AG04450 (cell line): ENCODE measurements at places on chromosomes 11 and 22. TPM values are rescaled to one million over a fixed set of nuclear protein-coding genes. Genes with fewer than 3 reads are reported as not detected.
A peak's percentile ranks its signal among the peaks of the same experiment; 100 is the strongest.

The TRIM29 gene
- polyA plus RNA-seq: 0.07 TPM in 1 of 2 replicates, not detected in the other

GRCh38 chr11:64875369-64876228 lies 2.8 kb downstream of the EHD1 start:
- DNase-seq: no peak

- DNase-seq: no peak
These were observed 179.2 kb upstream of the ZBED5 start for GRCh38 chr11:11036848-11037732.

GRCh38 chr11:31922450-31922849 lies 111.3 kb upstream of the PAX6 start:
- no peak for DNase-seq

DNA sequence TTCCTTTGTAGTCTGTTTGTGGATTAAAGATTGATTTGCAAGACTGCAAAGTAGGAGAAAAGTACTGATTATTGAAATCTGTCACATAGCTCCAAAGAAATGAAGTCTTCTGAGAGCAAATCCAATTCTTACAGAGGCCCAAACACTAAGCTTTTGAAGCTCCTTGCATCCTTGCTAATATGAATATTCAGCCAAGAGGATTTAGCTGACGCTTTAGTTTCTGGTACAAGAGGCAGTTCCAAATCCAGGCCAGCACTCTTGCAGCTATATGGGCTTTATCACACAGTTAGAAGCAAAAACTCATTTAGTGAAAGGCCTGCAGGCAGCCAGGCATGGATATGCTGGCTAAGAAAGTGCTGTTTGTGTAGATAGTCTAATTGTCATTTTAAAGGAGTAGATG lies 12.7 kb downstream of the PAAF1 start:
- DNase-seq: no peak

DNA sequence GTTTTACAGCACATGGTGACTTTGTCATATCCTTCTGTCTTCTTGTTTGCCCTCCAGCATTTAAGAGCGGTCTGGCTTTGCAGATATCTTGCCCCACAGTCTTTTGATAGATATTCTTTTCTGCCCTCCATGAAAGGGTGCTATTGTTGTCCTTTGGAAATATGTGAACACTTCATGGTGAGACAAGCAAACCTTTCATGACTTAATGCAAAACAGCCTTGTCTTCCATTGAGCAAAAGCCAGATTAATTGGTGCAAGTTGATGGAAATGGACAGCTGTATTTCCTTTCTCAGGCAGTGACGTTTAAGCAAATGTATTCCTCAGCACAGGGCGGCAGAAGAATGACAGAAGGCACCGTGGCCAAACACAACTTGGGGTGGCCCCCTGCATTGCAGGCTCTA lies 4.4 kb downstream of the DCPS start:
- no peak for DNase-seq

DNA sequence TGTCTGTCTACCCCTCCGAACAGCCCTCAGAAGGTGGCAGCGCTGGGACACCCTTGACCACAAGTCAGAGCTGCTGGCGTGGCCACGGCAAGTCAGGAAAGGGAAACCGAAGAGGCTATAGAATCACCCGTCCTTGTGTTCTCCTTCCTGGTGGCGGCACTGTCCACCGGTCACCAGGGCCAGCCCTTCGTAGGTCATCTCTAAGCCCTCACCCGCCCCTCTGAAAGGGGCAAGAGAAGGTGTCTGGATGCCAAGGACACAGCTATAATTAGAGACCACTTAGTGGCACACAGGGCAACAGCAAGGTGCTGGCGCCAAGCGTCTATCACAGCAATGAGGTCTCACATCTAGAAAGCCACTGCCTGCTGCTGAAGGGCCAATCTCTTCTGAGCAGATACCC lies 320.9 kb downstream of the SHANK2 start:
- no peak for DNase-seq

The DGCR2 gene
- polyA plus RNA-seq: 23.0 and 33.9 TPM in 2 replicates

The GPR83 gene
- polyA plus RNA-seq: 0.02 and 0.04 TPM in 2 replicates

- no peak for DNase-seq
These were observed 4.1 kb upstream of the TBX1 start for GRCh38 chr22:19756288-19757128.

The BBOX1 gene
- polyA plus RNA-seq: 0.06 and 0.07 TPM in 2 replicates

GRCh38 chr22:50313021-50313420 lies 5.6 kb upstream of the PLXNB2 start:
- DNase-seq: no peak

DNA sequence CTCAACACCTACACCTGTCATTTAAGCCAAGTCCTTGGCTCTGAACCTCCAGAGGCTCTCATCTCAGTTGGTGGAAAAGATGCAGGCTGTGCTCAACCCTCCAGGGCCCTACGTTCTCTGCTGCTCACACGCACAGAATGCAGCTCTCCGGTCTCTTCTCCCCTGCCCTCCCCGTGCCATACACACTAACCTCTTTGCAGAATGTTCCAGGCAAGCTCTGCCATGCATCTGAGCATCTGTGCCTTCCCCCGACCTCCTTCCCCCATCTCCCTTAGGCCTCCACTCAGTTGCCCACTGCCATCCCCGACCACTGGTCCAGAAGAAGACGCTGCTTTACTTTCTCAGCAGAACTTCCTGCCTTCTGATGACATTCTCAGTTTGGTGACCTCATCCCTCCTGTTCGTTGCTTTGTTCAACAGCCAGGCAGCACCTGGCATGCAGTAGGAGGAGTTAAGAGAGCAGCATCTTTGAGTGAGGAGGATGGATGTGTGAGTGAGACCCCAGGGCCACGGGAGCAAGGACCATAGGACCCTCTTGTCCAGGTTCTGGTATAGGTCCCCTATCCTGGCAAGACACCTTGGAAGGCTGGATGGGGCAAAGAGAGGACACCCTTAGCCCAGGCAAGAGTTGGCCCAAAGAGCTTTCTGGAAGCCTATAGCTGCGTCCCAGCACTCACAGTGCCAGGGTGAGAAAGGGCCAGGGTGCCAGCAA lies 598.0 kb downstream of the BRD1 start:
- DNase-seq: no peak

GRCh38 chr11:7617032-7617431 lies 56.3 kb downstream of the CYB5R2 start:
- DNase-seq: no peak

GRCh38 chr11:92495107-92495793 lies 270.6 kb downstream of the FAT3 start:
- no peak for DNase-seq

The CCDC134 gene
- polyA plus RNA-seq: 2.6 and 3.5 TPM in 2 replicates

- no peak for DNase-seq
These were observed 20.9 kb downstream of the INCENP start for GRCh38 chr11:62144641-62145255.

- DNase-seq: peak; percentile 7
These were observed 1.0 kb upstream of the ZNF143 start for GRCh38 chr11:9459667-9460321.

The PGA4 gene
- polyA plus RNA-seq: 0.82 and 1.1 TPM in 2 replicates

DNA sequence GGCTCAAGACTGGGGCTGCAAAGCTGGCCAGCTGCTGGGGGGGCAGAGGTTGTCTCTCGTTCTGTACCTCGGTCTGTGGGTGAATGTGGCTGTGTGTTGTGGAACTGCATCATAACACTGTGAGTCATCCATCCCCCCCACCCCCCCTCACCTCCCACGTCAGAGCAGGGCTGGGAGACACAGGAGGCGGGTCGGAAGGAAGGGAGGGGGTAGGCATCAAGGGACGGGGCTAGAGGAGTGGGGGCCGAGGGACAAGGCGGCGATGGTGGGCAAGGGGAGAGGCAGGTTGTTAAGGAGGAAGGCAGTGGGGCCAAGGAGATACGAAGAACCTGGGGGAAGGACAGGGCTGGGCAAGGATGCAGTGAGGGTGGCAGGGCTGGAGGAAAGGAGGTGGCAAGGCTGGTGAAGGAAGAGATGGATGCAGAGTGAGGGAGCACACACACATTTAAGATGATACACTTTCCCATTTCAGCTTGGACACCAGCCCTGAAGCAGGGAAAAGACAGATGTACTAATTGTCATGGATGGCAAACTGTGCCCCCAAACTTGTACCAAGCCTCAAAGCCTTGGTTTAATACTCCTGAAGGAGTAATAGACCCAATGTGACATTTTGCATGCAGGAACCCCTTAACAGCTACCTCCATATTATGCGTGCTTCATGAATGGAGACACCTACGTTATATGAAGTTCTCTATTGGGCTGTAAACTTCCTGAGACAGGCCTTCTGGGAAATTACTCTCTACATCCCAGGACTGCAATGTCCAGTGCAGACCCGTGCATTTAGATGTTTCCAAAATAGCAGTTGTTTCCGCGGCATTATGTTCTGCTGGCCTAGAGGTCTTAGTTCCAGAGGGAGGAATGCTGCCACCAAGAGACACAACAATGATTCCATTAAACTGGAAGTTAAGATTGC lies at the start of gene YPEL4:
Gene YPEL4, minus strand, starts transcription at position 87 of the 913 bp plus-strand sequence. CDS start 2,805 bp downstream, outside the sequence.
- DNase-seq: peak; percentile 50

The RAB36 gene
- 2.6 and 3.5 TPM in 2 replicates for polyA plus RNA-seq

GRCh38 chr22:45238076-45238956 lies 2.4 kb downstream of the KIAA0930 start:
- DNase-seq: no peak

DNA sequence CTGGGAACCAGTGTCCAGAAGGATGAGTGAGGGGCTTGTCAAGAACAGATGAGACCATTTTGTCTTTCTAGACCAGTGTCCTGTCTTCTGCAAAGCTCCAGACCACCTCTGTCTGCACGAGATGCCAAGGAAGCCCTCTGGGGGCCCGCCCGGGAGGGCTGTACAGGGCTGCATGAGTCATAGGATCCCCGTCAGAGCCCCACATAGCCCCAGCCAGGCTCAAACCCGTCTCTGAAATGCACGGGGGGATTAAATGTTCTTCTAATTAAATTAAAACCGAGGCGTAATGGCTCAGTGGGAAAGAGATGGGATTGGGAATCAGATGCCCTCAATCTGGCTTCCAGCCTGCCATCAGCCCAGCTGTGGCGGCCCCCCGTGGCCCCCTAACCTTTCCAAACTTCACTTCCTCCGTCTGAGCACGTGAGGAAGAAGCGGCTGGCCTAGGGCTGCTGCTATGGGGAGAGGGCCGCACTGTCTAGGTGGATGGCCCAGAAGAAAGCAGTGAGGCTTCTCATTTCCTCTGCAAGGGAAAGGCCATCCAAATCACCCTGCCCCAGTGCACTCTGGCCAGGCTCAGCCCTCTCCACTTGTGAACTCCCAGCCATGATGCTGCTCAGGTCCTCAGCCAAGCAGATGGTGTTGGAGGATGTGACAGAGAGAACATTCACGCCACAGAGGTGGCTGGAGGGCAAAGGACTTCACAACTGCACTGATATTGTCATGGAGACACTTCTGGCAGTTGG lies 32.8 kb downstream of the KCNQ1OT1 start:
- DNase-seq: no peak

DNA sequence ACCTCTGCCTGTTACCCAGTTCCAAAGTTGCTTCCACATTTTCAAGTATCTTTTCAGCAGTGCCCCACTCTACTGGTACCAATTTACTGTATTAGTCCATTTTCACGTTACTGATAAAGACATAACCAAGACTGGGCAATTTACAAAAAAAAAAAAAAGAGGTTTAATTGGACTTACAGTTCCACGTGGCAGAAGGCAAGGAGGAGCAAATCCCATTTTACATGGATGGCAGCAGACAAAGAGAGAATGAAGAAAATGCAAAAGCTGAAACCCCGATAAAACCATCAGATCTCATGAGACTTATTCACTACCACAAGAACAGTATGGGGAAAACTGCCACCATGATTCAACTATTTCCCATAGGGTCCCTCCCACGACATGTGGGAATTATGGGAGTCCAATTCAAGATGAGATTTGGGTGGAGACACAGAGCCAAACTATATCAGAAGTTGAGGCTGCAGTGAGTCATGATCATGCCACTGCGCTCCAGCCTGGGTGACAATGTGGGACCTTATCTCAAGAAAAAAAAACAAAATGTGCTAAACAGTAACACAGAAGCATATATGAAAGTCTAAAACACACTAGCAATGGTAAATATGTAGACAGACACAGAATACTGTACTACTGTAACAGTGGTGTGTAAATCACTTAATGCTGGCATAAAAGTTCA lies 190.3 kb upstream of the ZC3H12C start:
- no peak for DNase-seq

DNA sequence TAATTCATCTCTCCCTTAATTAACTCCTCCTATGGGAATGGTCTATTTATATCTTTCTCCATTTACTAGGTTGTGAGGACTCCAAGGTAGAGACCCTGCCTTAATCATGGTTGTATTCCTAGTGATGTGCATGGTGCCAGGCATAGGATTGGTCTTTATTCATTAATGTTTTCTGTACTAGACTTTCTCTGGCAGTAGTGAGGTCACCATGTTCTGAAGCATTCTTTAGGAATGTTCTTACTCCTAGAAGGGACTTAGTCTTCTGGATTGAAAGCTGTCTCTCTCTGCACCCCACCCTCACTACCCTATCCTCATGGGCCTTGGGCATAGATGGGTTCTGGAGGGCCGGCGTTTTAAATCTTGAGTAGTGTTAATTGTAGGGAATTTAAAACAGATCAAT lies 10.6 kb upstream of the INSC start:
- DNase-seq: no peak

The DDIAS gene
- 1.5 and 2.9 TPM in 2 replicates for polyA plus RNA-seq

GRCh38 chr22:19855504-19856409 lies 1.1 kb upstream of the GNB1L start:
- DNase-seq: no peak

The LYVE1 gene
- polyA plus RNA-seq: 0.10 and 0.19 TPM in 2 replicates

- DNase-seq: no peak
These were observed 92.8 kb upstream of the NARS2 start for GRCh38 chr11:78667461-78667860.

The DRICH1 gene
- 0.09 and 0.17 TPM in 2 replicates for polyA plus RNA-seq

GRCh38 chr11:120690406-120690805 lies 178.9 kb downstream of the GRIK4 start:
- no peak for DNase-seq

GRCh38 chr11:72123117-72123653 lies 10.7 kb upstream of the ANAPC15 start:
- DNase-seq: no peak

- DNase-seq: no peak
These were observed 93.1 kb upstream of the HORMAD2 start for GRCh38 chr22:29987137-29987536.

The MS4A3 gene
- not detected in 2 replicates for polyA plus RNA-seq

The SORL1 gene
- 5.4 and 5.5 TPM in 2 replicates for polyA plus RNA-seq

The PATE2 gene
- polyA plus RNA-seq: not detected in 2 replicates

- no peak for DNase-seq
These were observed 73.1 kb upstream of the GDPD4 start for GRCh38 chr11:77374611-77375031.

The OR52A1 gene
- polyA plus RNA-seq: not detected in 2 replicates

- no peak for DNase-seq
These were observed 42.0 kb upstream of the TTC36 start for GRCh38 chr11:118485273-118485672.

DNA sequence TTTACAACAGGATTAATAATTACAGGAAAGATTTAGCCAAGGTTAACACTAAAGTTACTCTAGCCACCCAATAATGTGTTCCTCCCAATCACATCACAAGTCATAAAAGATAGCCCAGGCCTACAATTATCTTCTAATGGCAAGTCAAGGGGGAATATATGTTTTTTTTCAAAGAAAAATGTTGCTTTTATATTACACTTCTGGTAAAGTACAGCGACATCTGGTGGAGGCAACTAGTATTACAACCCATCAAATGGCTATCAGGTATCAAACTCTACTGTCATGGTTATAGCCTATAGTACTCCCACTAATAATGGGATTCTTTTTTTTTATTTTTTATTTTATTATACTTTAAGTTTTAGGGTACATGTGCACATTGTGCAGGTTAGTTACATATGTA lies 71.8 kb downstream of the XRRA1 start:
- DNase-seq: no peak
